ENCODE measurements at places on chromosomes 5 and 9. TPM values are rescaled to one million over a fixed set of nuclear protein-coding genes. Genes with fewer than 3 reads are reported as not detected.

The GDNF gene
- not detected for total RNA-seq

The CDHR2 gene
- total RNA-seq: not detected

The TRAF1 gene
- 2.0 TPM for total RNA-seq

The ANKRD55 gene
- total RNA-seq: 2.1 TPM

The GPR21 gene
- 2.4 TPM for total RNA-seq

The PSD2 gene
- total RNA-seq: not detected

The NUTM2F gene
- total RNA-seq: not detected

The MCC gene
- 23.0 TPM for total RNA-seq

The ZCCHC10 gene
- 30.5 TPM for total RNA-seq

The SPINK4 gene
- not detected for total RNA-seq

The IRGM gene
- not detected for total RNA-seq

The SH3TC2 gene
- total RNA-seq: 4.3 TPM

The GPX8 gene
- total RNA-seq: 147 TPM

The NKD2 gene
- not detected for total RNA-seq

The SOX30 gene
- not detected for total RNA-seq

The NPR3 gene
- 0.37 TPM for total RNA-seq

The TIMD4 gene
- total RNA-seq: not detected

The NR4A3 gene
- total RNA-seq: 0.22 TPM

The NUDT12 gene
- 3.6 TPM for total RNA-seq

The LMBRD2 gene
- 5.2 TPM for total RNA-seq

The SLC34A3 gene
- not detected for total RNA-seq

The CDH6 gene
- not detected for total RNA-seq

The NPR2 gene
- 28.7 TPM for total RNA-seq

The SCAMP1 gene
- 30.7 TPM for total RNA-seq

The SYK gene
- total RNA-seq: not detected

The SPATA6L gene
- total RNA-seq: 1.5 TPM

The C5orf34 gene
- total RNA-seq: 6.5 TPM

The TNFAIP8 gene
- 6.0 TPM for total RNA-seq

The NR6A1 gene
- 1.2 TPM for total RNA-seq

The ARSI gene
- not detected for total RNA-seq

The F2RL1 gene
- 21.9 TPM for total RNA-seq

Data from endothelial cell of umbilical vein (primary cell).